Amniotic stem cell (primary cell): ENCODE measurements at places on chromosomes 1 and 21.
A peak's percentile ranks its signal among the peaks of the same experiment; 100 is the strongest.

DNA sequence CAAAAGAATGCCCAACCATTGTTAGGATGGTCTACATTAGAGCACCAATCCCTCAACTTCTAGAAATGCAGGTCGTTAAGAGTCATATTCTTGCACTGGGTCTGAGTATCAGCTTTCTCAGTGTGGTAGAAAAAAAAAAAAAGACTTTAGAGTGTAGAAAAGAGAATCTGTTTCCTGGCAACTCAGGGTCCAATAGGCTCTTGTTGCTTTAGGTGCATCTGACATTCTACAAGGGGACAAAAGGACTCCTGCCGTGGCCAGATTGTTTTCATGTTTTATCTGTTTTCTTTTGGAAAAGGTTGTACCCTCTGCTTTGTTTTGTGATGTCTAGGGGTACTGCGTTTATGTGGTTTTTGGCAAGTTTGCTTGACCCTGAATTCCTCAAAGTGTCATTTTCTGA, 105.4 kb upstream of the KCNK2 start:
- DNase-seq = no peak

DNA sequence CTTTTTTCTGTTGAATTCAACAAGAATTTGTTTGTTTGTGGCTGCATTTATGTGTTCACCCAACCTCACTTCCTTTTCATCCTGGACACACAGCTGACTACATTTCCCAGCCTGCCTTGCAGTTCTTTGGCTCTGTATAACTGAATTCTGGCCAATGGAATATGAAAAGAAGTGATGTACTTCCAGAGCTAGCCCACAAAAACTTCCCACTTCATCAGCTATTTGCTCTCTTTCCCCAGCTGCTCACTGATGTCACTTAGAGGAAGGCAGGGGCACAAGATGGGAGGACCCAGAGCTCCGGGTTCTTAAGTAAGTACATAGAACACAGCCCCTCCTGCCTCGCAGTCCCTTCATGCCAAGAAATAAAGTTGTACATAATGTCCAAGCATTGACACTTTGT, 235.0 kb upstream of the FGGY start:
- peak; percentile 49 for DNase-seq

DNA sequence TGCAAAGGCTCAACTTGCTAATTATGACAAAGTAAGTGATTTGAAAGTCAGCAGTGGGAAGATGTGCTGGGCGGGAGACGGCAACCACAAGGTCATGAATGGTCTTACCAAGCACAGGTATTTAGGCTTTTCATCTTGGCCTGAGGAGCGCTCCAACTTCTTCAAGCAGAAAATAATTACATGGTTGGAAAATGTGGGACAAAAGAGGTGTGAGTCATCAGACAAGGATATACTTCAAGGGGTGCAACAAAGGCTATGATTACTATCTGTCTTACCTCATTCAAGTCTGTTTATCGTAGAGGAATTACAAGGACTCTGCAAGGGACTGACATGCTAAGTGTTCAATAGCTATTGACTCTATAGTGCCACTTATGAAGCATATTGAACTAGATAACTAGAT, 2005.7 kb downstream of the MRPL39 start:
- no peak for DNase-seq

- DNase-seq = no peak
These were observed 70.5 kb upstream of the MCOLN3 start for GRCh38 chr1:85118751-85119150.

GRCh38 chr1:84940481-84940880, 47.5 kb upstream of the LPAR3 start:
- DNase-seq = no peak

- no peak for DNase-seq
These were observed 129.8 kb upstream of the TIAM1 start for GRCh38 chr21:31473685-31474345.
